ENCODE measurements at places on chromosomes 1 and 21.
A peak's percentile ranks its signal among the peaks of the same experiment; 100 is the strongest.

DNA sequence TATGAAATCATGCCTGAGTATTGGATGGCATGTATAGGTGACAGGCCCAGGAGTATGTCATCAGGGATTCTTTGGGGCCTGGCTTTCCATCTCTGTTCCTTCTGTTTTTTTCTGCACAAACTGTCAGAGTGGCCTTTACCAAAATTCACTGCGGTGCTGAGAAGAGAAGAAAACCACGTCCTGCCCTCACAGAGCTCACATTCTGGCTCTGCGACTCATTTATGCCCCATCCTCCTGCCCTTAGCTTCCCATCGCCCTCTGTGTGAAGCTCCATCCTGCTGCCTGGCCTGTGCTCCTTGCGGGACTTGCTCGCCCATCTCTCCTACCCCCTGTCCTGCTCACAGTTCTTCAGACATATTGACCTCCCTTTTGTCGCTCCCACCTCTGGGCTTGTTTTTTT is 73.4 kb downstream of the HUNK start:
- no peaks in the 10 kb centered on the region for H3K27me3 ChIP-seq
- no peak overlapping the region for H3K4me3 ChIP-seq
- DNase-seq, result no peak
- H3K27ac ChIP-seq, result no peak overlapping the region

GRCh38 chr1:241411056-241411775 is 54.2 kb upstream of the RGS7 start:
- no peaks in the 10 kb centered on the region for H3K27me3 ChIP-seq
- H3K4me1 ChIP-seq, result no peaks in the 10 kb centered on the region
- DNase-seq, result no peak
- no peaks in the 10 kb centered on the region for H3K36me3 ChIP-seq

- no peaks in the 10 kb centered on the region for H3K4me1 ChIP-seq
- no peak for DNase-seq
- no peak overlapping the region for H3K27ac ChIP-seq
- H3K36me3 ChIP-seq, result no peaks in the 10 kb centered on the region
Observed at GRCh38 chr1:76191561-76191960, 117.0 kb downstream of the ST6GALNAC3 start.

- no peak for DNase-seq
- no peaks in the 10 kb centered on the region for H3K27me3 ChIP-seq
- H3K4me3 ChIP-seq, result no peak overlapping the region
- H3K4me1 ChIP-seq, result no peaks in the 10 kb centered on the region
Observed at GRCh38 chr1:111707906-111708305, 31.3 kb downstream of the INKA2 start.

DNA sequence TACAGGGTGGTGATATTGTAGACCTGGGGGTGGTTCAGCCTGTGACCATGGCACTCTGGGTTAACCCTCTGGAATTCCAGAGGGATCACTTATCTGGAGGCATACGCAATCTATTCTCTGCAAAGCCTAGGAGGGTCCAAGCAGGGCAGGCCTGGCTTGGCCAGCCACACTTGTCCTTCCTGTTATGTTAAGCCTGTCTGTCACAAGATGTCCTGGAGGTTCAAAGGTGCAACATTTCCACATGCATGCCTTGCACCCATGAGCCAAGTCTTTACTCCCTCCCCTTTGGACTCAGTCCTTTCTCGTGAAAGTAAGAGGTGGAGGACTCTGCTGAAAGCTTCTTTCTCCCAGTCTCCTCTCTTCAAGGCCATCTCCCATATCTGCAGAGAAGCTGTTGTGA is 345.1 kb downstream of the HHIPL2 start:
- H3K36me3 ChIP-seq, result no peaks in the 10 kb centered on the region
- H3K4me1 ChIP-seq, result no peaks in the 10 kb centered on the region
- no peak overlapping the region for H3K27ac ChIP-seq

GRCh38 chr1:43653339-43653738 is 3.4 kb downstream of the KDM4A start:
- no peak overlapping the region for H3K27ac ChIP-seq
- H3K4me3 ChIP-seq, result no peak overlapping the region
- peak; percentile 21 for DNase-seq

GRCh38 chr1:42336978-42337377 is 1.9 kb upstream of the FOXJ3 start:
- no peak overlapping the region for H3K4me3 ChIP-seq
- H3K36me3 ChIP-seq, result no peaks in the 10 kb centered on the region
- no peak overlapping the region for H3K27ac ChIP-seq
- peaks cover 10% of the 10 kb centered on the region for H3K4me1 ChIP-seq

DNA sequence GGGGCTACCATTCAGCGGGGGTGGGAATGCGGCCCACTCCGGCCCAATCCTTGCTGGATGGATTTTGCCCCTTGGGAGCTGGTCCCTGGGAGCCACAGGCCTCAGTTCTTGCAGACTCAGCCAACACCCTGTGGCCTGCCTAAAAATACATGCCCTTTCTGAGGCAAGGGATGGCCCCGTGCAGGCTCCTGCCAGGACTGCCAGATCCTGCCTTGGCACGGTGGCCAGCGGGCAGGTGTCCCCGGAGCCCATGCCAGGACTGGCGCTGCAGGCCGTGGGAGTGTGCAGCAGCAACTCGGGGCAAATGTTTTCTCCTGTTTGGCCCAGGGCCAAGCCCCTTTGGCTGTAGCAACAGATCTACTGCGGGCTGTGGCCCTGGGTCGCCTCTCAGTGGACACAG is 1.6 kb upstream of the PANK4 start:
- peaks cover 36% of the 10 kb centered on the region for H3K27me3 ChIP-seq

DNA sequence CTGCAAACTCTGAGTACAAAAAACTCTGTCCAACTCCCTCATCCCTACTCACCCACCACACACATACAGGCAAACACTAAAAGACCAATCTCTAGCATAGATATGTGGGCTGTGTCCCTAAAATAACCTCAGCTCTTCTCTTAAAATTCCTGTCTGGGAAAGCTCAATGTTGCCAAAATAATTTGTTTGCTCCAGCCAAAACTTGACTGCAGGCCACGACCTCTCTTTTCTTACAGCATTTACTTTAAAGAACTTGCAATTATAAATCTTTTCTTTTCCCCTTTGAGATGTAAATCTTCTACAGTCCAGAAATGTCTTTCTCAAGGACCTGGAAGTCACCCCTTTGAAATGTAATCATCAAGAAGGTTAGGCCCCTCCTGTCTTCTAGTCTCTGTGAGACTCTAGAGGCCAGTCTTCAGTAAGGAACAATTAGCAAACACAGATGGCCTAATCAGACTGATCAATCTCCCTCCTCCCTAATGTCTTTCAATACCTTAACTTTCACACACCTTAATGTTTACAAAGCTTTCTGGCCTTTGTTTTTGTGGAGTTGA is 483.6 kb upstream of the RGS18 start:
- H3K27ac ChIP-seq, result no peak overlapping the region
- H3K4me3 ChIP-seq, result no peak overlapping the region

- DNase-seq, result no peak
- H3K27me3 ChIP-seq, result no peaks in the 10 kb centered on the region
- peaks cover 19% of the 10 kb centered on the region for H3K36me3 ChIP-seq
Observed at GRCh38 chr1:156229809-156230472, 12.0 kb upstream of the BGLAP start.

DNA sequence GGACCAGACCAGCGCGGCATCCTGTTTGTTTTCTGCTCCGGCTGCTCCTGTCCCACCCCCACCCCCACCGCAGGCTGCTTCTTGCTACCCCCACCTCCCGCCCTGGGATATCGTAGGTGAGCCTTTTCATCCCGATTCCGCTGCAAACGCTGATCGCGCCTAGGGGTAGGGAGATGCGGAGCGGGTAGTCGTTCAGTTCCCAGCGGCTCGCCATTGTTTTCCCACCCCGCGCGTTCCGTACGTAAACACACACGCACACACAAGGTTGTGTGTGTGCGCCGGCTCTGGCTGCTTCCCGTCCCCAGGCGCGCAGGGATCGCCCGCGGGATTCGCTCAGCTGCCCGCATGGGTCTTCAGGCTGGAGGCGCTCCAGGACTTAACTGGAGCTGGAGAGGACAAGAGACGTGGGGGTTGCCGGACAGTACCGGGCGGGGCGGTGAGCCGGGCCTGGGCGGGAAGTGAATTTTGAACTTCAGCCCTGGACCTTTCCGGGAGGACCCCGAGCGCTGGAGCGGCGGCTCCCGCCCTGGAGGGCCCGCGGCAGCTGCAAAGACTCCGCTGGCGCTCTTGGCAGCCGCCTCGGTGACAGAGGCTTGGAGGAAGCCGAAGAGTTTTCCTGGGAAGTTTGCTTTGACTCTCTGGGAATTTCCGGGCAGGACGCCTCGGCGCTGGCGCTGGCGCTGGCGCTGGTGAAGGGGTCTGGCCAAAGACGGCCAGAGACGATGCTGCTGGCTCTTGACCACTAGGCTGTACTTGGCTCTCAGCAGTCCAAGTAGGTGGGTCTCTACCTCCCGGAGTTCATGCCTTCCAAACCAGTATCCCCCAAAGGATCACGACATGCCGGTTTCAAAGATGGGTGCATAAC is 1.6 kb downstream of the SOX13 start:
- no peak overlapping the region for H3K27ac ChIP-seq
- H3K4me1 ChIP-seq, result peaks cover 40% of the 10 kb centered on the region
- H3K27me3 ChIP-seq, result no peaks in the 10 kb centered on the region
- peak overlapping the region; percentile 63 for H3K4me3 ChIP-seq

DNA sequence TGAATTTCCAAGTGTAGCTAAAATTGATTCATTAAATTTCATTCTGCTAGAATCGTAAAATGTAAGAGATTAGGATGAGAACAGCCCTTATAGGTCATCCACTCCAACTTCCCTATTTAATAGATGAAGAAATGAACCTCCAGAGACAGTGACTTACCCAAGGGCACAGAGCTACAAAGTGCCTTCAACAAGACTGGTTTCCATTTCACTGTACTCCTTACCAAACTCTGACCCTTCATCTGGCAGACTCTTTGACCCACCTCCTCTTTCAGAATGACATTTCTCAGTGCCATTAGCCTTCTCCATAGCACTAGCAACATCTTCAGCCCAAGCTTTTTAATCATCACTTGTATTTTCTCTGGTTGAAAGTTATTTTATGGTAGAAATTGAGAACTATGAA is 161.3 kb downstream of the NEK7 start:
- no peak overlapping the region for H3K27ac ChIP-seq

GRCh38 chr1:41783189-41783639 is 135.5 kb downstream of the HIVEP3 start:
- DNase-seq, result peak; percentile 13
- no peak overlapping the region for H3K4me3 ChIP-seq
- peak overlapping the region; percentile 31 for H3K27ac ChIP-seq
- H3K4me1 ChIP-seq, result peaks cover 20% of the 10 kb centered on the region
- no peaks in the 10 kb centered on the region for H3K36me3 ChIP-seq
- H3K27me3 ChIP-seq, result no peaks in the 10 kb centered on the region

DNA sequence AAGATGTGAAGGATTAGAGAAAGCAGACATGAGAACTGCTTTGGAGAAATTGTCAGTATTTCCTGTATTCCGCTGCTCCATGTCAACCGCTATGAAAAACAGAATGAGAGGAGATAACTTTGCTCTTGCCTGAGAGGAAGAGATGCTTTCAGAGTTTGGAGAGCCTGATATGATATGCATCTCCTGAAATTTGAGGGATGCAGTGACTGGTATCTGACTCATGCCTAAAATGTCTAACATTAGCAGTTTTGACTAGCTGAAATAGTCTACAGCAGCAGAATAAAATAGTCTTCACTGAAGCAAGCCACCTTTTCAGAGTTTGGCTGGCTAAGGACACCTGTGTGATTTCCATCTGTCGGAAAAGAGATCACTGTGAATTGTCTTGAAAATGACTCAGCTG is 165.8 kb upstream of the LRRC7 start:
- no peaks in the 10 kb centered on the region for H3K36me3 ChIP-seq
- no peaks in the 10 kb centered on the region for H3K27me3 ChIP-seq
- H3K4me1 ChIP-seq, result no peaks in the 10 kb centered on the region
- H3K4me3 ChIP-seq, result no peak overlapping the region

- no peak overlapping the region for H3K27ac ChIP-seq
- H3K27me3 ChIP-seq, result no peaks in the 10 kb centered on the region
- no peak overlapping the region for H3K4me3 ChIP-seq
- DNase-seq, result no peak
Observed at GRCh38 chr21:25371841-25372425, 235.3 kb downstream of the MRPL39 start.

GRCh38 chr1:16155537-16156410 is at the start of gene EPHA2:
EPHA2 (minus strand) TSS chr1:16156069; CDS start chr1:16155932, 137 bp downstream.
- H3K4me1 ChIP-seq, result peaks cover 53% of the 10 kb centered on the region
- H3K27me3 ChIP-seq, result peaks cover 39% of the 10 kb centered on the region
- H3K36me3 ChIP-seq, result no peaks in the 10 kb centered on the region
- DNase-seq, result peak; percentile 40
- no peak within 1 kb of the TSS for H3K27ac ChIP-seq

- no peaks in the 10 kb centered on the region for H3K4me1 ChIP-seq
- no peaks in the 10 kb centered on the region for H3K36me3 ChIP-seq
- no peaks in the 10 kb centered on the region for H3K27me3 ChIP-seq
- H3K4me3 ChIP-seq, result no peak overlapping the region
Observed at GRCh38 chr1:221881805-221882581, 140.1 kb upstream of the DUSP10 start.

DNA sequence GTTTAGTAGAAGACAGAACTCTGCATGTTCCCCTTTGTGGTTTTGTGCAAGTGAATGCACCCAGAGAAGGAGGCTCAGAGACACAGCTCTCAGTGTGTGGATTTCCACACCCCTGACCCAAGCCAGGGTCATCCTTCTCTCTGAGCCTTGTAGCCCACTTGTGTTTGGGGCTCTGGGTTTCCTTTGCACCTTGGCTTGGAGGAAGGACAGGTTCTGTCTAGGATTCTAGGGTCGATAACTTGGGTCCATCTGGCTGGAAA is 27.2 kb downstream of the MYOG start:
- H3K27ac ChIP-seq, result no peak overlapping the region
- H3K4me3 ChIP-seq, result no peak overlapping the region
- H3K4me1 ChIP-seq, result peaks cover 16% of the 10 kb centered on the region

- no peak overlapping the region for H3K27ac ChIP-seq
- peaks cover 32% of the 10 kb centered on the region for H3K4me1 ChIP-seq
- no peak overlapping the region for H3K4me3 ChIP-seq
- DNase-seq, result no peak
- no peaks in the 10 kb centered on the region for H3K27me3 ChIP-seq
Observed at GRCh38 chr21:43365611-43366426, 61.1 kb downstream of the SIK1 start.

GRCh38 chr1:191609305-191609704 is 549.0 kb upstream of the RGS18 start:
- no peaks in the 10 kb centered on the region for H3K27me3 ChIP-seq
- no peak for DNase-seq
- H3K4me3 ChIP-seq, result no peak overlapping the region
- no peaks in the 10 kb centered on the region for H3K36me3 ChIP-seq

DNA sequence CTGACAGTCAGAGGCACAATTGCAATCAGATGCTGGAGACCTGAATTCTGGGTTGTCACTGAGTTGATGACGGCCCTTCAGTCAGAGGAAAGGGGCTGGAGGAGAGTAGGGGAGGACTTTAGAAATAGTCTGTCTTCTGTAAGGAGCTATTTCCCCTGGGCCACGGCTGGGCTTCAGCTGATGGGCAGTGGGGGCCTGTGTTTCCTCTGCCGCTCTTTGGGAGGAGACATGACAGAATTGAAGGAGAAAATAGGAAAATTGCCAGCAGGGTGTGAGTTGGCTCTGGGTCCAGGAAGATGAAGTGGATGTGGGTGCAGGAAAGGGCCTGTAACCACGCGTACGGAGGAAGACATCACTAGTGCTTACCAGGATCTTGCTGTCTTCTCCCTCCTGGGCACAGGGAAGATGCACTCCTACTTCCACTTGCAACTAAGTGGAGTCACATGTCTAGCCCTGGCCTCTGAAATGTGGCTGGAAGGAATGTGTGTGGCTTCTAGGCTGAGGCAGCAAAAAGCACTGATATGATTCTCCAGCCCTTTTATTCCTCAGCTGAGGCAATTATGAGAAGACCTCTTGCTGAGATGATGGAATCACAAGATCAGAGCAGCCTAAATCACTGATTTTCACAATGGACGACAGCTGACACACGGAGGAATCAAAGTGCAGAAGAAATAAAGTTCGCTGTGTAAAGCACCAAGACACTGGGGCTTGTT is 250.0 kb downstream of the GRIK3 start:
- no peak overlapping the region for H3K27ac ChIP-seq
- H3K36me3 ChIP-seq, result no peaks in the 10 kb centered on the region
- H3K4me3 ChIP-seq, result no peak overlapping the region
- no peak for DNase-seq
- no peaks in the 10 kb centered on the region for H3K4me1 ChIP-seq
